ENCODE measurements at places on chromosomes 13 and 19.

- DNase-seq, result no peak
Observed at GRCh38 chr13:76993021-76993420, 1.1 kb downstream of the CLN5 start.

GRCh38 chr19:3985643-3986259 is 488 bp upstream of the EEF2 start:
- no peak for DNase-seq

DNA sequence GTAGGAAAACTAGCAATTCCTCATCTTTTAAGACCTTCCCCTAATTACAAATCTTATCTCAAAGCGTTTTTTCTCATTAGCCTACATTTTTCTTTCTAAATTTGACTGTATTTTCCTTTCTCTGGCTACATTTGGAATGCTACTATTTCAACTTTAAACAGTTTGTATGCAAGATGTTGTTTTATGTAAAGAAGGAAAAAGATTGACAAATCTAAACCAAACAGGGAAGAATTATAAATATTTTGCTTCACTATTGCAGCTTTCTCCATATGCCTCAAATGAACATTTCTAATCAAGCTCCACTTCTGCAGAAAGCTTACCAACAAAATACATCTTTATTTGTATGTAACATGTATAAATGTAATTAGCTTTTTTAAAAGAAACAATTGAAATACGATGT is 156.2 kb downstream of the MZT1 start:
- DNase-seq, result no peak

DNA sequence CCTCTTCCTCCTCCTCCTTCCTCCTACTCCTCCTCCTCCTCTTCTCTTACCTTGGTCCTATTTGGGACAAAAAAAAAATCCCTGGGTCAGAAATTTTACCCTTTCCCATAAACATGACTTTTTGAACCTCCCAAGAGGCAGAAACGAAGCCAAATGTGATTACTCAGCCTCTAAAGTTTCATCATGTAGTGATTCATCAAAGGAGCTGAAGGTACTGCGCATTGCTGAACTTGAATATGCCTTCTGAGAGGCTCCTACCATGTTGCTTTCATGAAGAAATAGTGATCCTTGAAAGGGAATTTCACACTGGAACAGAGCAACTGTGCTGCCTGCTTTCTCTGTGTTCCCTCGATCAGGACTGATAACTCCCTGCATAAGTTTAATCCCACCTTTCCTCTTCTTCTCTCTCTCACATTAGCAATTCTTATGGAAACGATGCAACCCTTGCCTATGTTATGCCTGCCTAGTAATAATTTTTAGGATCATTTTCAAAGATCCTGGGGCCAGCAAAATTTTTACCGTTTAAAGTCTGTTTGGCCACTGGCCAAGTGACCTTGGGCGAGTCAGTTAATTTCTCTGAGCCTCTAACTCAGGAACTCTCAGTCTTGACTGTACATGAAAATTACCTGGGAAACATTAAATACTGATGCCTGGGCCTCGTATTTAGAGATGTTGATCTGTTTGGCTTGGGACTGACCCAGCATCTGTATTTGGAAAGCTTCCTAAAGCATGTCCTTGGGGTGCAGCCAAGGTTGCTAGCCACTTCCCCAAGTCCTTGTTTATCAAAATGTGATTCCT is 149.5 kb downstream of the DCT start:
- peak; percentile 41 for DNase-seq

GRCh38 chr13:26052337-26052736 is 521 bp upstream of the SHISA2 start:
- no peak for DNase-seq

GRCh38 chr19:6276447-6276846 is 3.3 kb downstream of the MLLT1 start:
- peak; percentile 70 for DNase-seq

DNA sequence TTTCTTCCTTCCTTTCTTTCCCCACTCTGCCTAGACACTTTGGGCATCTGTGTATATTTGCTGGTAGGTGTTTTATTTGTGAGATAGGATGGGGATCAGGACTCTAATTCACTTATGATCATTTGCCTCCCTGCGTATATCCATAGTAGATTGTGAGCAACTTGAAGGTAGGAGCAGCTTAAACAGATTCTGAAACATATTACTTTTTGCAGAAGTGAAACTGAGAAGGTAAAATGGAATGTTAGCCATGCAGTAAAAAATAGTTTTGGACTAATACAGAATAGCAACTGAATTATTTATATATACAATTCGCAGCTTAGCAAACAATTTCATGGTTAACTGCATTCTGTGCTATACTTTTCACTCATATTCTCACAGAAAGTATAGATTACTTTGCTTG is 38.7 kb downstream of the RNF6 start:
- DNase-seq, result no peak

GRCh38 chr19:55113570-55114039 is 3.8 kb downstream of the PPP1R12C start:
- DNase-seq, result peak; percentile 97

DNA sequence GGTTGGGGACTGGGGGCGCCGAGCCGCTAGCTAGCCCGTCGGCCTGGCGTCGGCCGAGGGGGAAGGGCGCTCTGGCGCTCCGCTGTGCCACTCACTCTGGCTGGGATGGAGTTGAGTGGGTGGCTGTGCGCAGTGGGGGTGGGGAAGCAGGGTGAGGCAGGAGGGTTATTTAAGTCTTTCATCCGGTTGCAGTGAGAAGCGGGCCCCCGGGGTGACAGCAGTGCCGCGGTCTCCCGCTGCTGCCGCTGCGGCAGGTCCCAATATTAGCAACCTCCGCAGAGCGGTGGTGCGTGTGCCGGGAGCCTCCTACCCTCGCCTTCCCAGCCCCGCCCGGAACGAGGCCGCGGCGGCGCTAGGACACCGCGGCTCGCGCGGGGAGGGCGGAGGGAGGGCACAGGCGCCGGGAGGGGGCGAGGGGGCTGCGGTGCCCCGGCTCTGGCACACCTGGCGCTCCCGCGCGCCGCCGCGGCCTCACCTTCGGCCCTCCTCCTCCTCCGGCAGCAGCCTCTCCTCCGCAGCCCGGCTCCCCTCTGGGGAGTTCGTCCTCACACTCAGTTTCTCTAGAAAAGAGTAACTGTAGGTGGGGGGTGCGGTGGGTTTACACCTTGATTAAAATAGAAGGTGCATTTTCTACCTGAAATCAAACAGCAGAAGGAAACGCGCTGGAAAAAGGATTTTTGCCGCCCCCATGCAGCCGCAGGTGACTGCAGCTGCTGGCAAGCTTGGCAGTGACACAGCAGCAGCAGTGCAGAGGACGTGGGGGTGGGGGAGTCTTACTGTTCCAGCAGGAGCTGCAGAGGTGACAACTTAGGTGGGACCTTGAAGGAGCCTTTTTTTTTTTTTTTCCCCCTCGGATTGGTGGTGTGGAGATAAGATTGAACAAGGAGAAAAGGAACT is 4.5 kb downstream of the FGF9 start:
- no peak for DNase-seq

- DNase-seq, result no peak
Observed at GRCh38 chr13:97133955-97134354, 88.2 kb upstream of the MBNL2 start.

- no peak for DNase-seq
Observed at GRCh38 chr13:93925990-93926389, 553.5 kb downstream of the DCT start.

- DNase-seq, result no peak
Observed at GRCh38 chr19:16168465-16169081, 4.8 kb downstream of the CIB3 start.

DNA sequence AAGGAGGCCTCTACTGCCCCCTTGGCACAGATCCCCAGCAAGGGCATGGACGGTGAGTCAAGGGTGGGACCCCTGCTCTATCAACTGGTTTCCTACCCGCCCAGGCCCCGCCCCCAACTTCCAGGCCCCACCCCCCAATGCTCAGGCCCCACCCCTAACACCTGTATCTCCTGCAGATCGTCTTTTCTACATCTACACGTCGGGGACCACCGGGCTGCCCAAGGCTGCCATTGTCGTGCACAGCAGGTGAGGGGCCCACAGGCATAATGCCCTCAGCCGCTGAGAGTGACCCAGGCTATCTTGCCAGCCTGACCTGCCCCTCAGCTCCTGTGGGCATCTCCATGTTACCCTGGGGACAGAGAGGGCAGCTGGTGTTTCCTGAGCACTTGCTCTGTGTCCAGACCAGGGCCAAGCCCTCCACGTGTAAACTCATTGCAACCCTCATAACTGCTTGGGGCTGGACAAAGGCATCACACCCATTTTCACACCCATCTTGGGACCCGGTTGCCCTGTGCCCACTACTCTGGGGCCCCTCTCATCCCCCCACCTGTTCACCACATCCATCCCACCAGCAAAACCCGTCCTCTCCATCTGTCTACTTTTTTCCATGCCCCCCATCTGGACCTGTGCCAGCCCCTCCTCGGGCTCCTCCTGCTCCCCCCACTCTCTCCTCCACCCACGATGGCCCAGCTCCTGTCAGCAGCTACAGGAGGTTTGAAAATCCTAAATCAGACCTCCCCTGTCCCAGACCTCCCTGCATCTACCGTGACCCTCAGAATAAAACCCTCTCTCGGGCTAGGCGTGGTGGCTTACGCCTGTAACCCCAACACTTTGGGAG is 17.2 kb downstream of the SLC27A1 start:
- no peak for DNase-seq

GRCh38 chr19:30235946-30236345 is 136.2 kb upstream of the ZNF536 start:
- peak; percentile 27 for DNase-seq

- DNase-seq, result no peak
Observed at GRCh38 chr19:3451451-3451866, 28.9 kb downstream of the SMIM24 start.

DNA sequence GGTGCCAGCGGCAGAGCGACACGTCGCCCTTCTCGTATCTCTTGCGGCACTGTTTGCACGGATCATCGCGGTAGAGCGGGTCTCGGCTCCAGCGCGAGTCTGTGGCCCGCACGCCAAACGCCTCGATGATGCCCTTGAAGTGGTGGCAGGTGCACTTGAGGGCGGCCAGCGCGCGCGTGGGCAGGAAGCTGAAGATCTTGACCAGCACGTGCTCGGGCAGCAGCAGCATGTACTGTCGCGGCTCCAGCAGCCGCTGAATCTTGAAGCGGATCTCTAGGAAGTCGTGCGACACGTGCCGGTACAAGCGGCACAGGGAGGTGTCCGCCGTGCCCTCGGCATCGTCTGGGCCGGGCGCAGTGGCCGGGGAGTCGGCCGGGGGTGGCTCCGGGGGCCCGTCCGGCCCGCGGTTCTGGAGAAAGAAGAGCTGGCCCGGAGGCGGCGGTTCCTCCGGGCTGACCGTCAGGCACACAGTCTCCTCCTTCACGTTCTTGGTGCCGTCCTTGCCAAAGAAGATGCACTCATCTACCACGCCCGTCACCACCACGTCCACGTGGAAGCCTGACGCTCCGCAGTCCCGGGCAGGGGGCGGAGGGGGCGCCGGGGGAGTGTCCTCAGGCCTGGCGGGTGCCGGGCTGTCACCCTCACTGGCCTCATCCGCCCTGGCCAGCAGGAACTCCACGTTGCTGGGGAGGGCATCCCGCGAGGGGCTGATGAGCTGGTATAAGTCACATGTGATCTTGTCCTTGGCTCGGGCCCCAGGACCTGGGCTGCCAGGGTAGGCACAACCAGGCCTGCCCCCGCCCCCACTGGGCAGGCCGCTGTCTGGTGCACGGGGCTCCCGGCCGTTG is 18.6 kb downstream of the FBXO46 start:
- no peak for DNase-seq

DNA sequence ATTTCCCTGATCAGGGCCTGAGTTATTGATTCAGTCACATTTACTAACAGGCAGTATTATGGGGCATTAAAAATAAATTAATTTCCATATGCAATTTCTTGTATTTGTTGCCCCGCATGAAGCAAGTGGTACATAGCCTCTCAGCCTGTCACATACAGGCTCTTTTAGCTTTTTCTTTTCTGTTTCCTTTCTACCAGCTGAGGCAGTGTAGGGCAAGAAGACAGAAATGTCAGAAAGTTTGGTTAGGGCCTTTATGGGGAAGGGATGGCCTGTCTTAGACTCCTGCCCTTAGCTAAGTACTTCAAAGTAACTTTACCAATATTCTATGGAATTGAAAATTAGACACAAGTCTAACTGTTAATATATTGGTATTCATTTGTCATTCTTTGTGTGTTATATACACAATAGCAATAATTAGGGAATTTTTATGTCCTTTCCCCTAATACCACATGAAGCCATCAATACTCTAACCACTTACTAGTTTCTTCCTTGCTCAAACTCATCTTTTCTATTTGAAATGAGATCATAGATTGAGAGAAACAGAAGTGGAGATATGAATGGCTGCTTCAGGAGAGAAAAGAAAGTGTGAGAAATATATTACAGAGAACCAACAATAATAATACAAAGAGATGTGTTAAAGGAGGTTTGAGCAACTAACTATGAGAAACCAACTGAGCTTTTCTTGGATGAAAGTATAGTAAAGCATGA is 669.6 kb downstream of the PCDH17 start:
- DNase-seq, result no peak

DNA sequence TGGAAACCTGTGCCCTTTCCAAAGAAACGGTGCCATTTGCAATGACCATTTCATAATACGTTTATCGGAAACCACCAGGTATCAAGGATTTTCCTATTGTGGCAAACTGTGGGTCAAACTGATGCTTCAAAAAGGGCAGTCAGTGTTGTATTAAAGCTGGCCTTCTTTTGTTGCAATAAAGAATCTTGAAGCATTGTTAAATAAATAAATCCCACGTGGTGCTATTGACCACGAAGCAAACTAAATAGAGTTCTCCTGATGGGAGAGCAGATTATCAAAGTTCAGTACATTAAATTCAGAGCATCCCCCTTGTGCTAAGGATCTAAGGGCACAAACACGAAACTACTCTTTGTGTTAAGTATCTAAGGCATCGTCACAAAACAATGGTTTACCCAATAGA is 545.9 kb upstream of the MIR17HG start:
- no peak for DNase-seq

GRCh38 chr13:87656306-87656705 is 14.9 kb upstream of the SLITRK5 start:
- DNase-seq, result peak; percentile 23

- no peak for DNase-seq
Observed at GRCh38 chr19:55319785-55320184, 5.4 kb downstream of the TMEM150B start.

DNA sequence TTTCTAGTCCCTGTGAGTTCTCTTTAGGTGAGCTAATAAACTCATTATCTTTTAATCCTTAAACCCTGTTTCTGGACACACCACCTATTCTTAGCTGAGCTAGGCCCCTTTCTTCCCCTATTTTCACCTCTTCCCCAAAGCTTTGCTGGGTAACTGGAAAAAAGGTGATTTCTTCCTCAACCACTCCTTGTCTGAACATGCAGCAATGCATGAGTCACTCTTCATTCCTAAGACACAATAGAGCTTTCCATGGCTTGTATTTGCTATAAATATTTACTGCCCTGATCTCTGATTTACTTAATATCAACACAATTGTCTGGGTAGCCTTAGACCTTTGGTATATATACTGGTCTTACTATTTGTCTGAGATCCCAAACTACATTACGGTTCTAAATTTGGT is 370.9 kb downstream of the KLF5 start:
- no peak for DNase-seq

DNA sequence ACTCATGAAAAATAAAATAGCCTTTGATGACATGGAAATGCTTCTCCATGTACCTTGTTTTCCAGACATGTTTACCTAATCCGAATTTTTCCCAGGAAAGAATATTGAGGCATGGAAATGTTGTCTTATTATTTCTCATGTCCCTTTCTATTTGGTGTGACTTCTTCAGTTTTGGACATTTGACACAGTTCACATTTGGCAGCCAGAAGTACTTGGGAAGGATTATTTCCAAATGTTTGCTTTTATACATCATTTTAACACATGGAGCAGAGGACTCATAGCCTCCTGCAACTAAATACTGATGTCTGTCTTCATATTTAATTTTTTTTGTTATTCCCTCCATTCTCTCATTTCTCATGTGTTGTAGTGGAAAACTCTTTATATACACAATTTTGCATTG is 94.3 kb downstream of the POSTN start:
- no peak for DNase-seq

GRCh38 chr19:42032431-42032830 is 37.6 kb downstream of the GRIK5 start:
- DNase-seq, result peak; percentile 71
